Activated CD8-positive, alpha-beta memory T cell treated with anti-CD3 and anti-CD28 coated beads, Interleukin-2, amount 10 ng/mL, durations not matched to agents 7 days and 5 days (primary cell): ENCODE measurements at places on chromosomes 4 and X. TPM values are rescaled to one million over a fixed set of nuclear protein-coding genes. Genes with fewer than 3 reads are reported as not detected.

GRCh38 chr4:83572848-83573247 lies 36.9 kb downstream of the GPAT3 start:
- H3K4me3 ChIP-seq: no peak overlapping the region
- DNase-seq: no peak
- peaks cover 2% of the 10 kb centered on the region for H3K27me3 ChIP-seq
- no peak overlapping the region for H3K27ac ChIP-seq

DNA sequence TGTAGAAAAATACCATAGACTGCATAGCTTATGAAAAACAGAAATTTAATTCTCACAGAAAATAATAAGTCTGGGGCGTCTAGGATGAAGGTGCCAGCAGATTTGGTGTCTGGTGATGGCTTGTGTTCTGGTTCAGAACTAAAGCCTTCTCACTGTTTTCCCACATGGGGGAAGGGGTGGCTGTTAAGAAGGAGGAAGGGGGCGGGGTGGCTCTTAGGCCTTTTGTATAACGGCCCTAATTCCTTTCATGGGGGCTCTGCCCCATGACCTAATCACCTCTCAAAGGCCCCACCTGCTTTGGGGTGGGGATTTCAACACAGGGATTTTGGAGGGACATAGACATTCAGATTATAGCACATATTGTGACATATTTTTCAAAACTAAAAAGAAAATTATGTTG lies 173.2 kb upstream of the TECRL start:
- no peaks in the 10 kb centered on the region for H3K36me3 ChIP-seq
- H3K4me3 ChIP-seq: no peak overlapping the region
- no peaks in the 10 kb centered on the region for H3K4me1 ChIP-seq
- no peak overlapping the region for H3K27ac ChIP-seq
- H3K27me3 ChIP-seq: no peaks in the 10 kb centered on the region

DNA sequence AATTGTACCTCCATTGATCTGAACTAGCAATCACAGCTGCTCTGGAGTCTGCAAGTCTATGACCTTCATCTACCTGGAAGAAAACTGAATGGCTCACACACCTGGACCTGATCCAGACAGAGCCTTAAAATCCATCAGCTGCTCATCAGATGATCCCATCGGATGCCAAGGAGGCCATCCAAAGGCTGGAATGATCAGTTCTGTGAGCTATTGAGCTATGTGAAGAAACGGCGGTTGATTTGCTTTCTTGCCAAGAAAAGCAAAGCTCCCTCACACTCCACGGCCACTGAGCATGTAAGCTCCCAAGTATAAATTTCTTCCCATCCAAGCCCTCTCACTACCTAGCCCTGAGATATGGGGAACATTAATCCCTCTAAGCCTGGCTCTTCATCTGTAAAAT lies 63.1 kb downstream of the RELL1 start:
- peaks cover 34% of the 10 kb centered on the region for H3K36me3 ChIP-seq
- H3K27me3 ChIP-seq: no peaks in the 10 kb centered on the region
- no peak for DNase-seq
- no peaks in the 10 kb centered on the region for H3K4me1 ChIP-seq
- H3K27ac ChIP-seq: no peak overlapping the region
- no peak overlapping the region for H3K4me3 ChIP-seq

GRCh38 chrX:13220916-13221315 lies 98.9 kb downstream of the ATXN3L start:
- no peak overlapping the region for H3K4me3 ChIP-seq
- DNase-seq: no peak
- H3K36me3 ChIP-seq: no peaks in the 10 kb centered on the region
- H3K4me1 ChIP-seq: peaks cover 14% of the 10 kb centered on the region
- no peak overlapping the region for H3K27ac ChIP-seq
- peaks cover 6% of the 10 kb centered on the region for H3K27me3 ChIP-seq

GRCh38 chr4:74123065-74123728 lies 24.2 kb upstream of the CXCL2 start:
- no peak overlapping the region for H3K4me3 ChIP-seq
- H3K36me3 ChIP-seq: no peaks in the 10 kb centered on the region
- DNase-seq: no peak

DNA sequence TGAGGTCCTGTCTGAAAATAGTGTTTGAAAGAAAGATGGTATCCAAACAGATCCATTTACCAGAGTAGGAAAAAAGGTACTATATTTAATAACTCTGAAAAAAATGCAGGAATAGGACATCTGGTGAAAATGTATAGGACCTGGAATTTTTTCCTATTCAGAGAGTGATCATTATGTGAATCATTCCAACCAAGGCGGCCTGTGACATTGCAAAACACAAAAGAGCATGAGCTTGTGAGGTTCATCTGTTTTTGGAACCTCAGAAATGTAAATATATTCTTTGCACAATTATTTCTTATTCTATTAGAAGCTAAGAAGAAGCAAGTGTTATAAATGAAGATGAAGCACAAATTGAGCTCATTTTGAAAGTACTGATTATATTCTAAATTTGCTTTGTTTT lies 2.0 kb downstream of the C4orf51 start:
- peaks cover 17% of the 10 kb centered on the region for H3K27me3 ChIP-seq
- DNase-seq: no peak
- no peak overlapping the region for H3K27ac ChIP-seq
- H3K36me3 ChIP-seq: no peaks in the 10 kb centered on the region
- H3K4me3 ChIP-seq: no peak overlapping the region

DNA sequence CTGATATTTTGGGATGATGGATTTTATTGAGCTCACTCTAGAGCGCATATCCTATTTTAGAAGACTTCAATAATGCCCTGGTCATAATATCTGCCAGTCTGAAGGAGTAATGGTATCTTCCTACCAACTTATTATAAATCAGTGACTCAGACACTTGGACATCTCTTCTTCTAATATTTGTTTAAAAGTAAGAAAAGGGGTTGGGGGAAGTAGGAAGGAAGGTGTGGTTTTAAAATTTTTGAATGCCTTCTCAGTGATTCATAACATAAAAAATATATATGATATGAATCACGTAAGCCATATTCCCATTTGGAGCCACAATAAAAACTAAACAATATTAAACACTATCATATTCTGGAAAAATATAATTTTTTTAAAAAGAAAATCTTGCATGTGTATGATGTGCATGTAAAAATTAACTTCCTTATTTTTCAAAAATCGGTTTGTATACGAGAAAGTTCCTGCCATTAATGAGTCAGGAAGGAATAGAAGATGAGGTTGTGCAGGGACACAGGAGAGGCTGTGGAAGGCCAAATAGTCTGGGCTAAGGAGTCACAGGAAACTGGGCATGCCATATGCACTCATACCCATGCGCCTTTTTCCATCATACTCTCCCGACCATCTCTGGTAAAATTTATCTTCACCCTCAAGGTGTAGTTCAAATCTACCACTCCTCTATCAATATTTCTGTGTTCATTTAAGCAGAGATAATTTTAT lies 286.5 kb downstream of the EPHA5 start:
- H3K36me3 ChIP-seq: no peaks in the 10 kb centered on the region
- no peak for DNase-seq
- H3K27ac ChIP-seq: no peak overlapping the region
- H3K4me3 ChIP-seq: no peak overlapping the region

DNA sequence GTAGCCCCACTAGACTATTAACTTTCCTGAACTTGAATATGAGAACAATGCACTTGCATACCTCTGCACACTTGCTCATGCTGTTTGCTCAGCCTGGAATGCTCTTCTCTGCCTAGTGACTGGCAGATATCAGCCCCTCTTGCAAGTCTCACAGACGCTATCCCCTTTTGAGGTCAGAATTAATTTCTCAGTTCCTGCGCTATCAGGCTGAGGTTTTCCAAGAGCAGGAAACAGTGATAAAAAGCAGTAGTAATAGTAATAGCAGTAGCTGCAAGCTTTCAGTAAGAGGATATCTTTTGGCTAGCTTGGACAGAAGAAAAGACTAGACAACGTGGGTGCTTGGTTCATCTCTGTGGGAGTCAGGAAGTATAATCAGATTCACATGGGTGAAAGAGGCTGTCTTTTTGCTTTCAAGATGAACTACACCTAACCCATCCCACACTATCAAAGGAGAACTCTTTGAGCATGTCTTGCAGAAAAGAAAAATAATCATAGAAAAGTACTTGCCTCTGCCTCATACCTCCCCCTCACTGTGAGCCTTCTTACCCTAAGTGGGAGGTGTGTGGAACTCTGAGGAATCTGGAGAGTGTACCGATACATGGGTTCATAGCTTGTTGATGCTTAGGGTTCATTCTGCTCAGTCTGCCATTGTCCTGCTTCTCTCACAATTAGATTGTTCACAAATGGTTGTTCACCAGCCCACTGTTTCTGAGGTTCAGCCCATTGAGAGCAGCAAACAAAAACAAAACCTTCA lies 11.3 kb upstream of the DRP2 start:
- peaks cover 17% of the 10 kb centered on the region for H3K4me1 ChIP-seq
- no peak overlapping the region for H3K4me3 ChIP-seq
- peaks cover 2% of the 10 kb centered on the region for H3K27me3 ChIP-seq
- peak; percentile 39 for DNase-seq
- H3K36me3 ChIP-seq: no peaks in the 10 kb centered on the region
- peak overlapping the region; percentile 8 for H3K27ac ChIP-seq

DNA sequence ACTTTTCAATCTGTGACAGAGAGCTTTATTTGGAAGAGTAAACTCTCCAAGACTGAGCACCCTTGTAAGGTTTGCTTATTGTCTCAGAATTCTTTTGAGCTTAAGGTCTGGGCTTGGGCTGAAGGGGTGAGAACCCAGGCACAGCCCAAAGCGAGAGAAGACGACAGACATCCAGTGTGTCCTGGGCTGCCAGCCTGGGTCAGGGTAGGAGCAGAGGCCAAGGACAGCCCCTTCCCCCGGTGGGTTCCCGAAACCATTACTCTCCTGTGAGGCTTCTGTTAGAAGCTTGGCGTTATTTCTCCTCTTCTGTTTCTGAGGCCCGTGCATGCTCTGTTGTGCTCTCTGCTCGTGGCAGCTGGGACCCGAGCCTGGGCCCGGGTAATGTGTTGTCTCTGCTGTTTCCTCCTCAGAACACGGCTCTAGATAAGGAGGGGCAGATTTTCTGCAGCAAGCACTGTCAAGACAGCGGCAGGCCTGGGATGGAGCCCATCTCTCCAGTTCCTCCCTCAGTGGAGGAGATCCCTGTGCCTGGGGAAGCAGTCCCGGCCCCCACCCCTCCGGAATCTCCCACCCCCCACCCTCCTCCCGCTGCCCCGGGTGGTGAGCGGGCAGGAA lies 177.5 kb downstream of the DCLK2 start:
- no peaks in the 10 kb centered on the region for H3K36me3 ChIP-seq
- DNase-seq: no peak
- H3K4me3 ChIP-seq: no peak overlapping the region

DNA sequence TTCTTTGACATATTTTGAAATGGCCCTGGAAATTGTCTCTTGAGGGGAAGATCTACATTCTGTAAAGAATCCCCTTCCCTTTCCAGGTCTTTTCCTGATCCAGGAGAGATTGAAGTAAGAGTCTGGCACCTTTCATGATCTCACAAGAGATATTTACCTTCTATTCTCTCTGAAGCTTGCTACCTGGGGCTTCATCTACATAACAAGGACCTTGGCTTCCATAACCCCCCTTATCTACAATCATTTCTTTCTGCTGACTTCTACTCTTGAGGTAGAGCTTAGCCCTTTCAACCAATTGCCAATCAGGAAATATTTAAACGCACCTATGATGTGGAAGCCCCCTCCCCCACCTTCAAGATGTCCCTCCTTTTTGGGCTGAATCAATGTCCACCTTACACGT lies 383.7 kb upstream of the MAGEB18 start:
- no peaks in the 10 kb centered on the region for H3K36me3 ChIP-seq
- H3K27me3 ChIP-seq: no peaks in the 10 kb centered on the region
- no peak overlapping the region for H3K4me3 ChIP-seq
- H3K4me1 ChIP-seq: no peaks in the 10 kb centered on the region
- no peak for DNase-seq

DNA sequence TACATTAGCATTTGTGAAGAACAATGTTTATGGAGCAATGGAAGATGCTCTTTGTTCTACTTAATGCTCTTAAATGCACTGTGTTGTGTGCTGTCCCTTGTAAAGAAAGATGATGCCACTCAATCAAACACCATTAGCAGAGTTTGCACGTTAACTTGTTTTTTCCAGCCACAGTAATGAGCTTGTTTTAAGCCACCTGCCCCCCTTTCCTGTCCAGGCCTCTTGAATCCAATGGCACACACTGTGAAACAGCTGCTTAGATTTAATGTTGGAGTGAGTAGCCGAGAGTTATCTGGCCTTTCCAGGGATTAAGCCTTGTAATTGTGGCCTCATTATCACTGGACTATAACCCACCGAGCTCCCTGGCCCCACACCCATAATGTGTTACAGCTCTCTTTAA lies 86.0 kb downstream of the PAK3 start:
- no peaks in the 10 kb centered on the region for H3K4me1 ChIP-seq
- no peak overlapping the region for H3K27ac ChIP-seq
- no peak overlapping the region for H3K4me3 ChIP-seq
- DNase-seq: no peak
- H3K27me3 ChIP-seq: no peaks in the 10 kb centered on the region
- H3K36me3 ChIP-seq: no peaks in the 10 kb centered on the region

DNA sequence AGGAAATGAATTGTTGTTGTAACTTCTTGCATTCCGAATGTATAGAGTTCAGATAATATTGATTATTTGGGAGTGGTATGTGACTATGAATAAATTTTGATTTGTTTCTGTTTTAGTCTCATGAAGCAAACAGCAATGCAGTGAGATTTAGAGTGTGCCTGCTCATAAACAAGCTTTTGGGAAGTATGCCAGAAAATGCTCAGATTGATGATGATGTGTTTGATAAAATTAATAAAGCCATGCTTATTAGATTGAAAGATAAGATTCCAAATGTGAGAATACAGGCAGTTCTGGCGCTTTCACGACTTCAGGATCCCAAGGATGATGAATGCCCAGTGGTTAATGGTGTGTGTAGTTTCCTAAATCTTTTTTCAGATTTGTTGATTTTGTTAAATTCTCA lies 2.0 kb downstream of the NCAPG start:
- no peaks in the 10 kb centered on the region for H3K27me3 ChIP-seq
- peak overlapping the region; percentile 96 for H3K4me3 ChIP-seq
- peaks cover 46% of the 10 kb centered on the region for H3K4me1 ChIP-seq
- peaks cover 56% of the 10 kb centered on the region for H3K36me3 ChIP-seq
- DNase-seq: no peak
- peak overlapping the region; percentile 43 for H3K27ac ChIP-seq

- DNase-seq: no peak
- no peak overlapping the region for H3K27ac ChIP-seq
- no peaks in the 10 kb centered on the region for H3K36me3 ChIP-seq
- H3K4me1 ChIP-seq: no peaks in the 10 kb centered on the region
- H3K27me3 ChIP-seq: no peaks in the 10 kb centered on the region
- H3K4me3 ChIP-seq: no peak overlapping the region
Observed at GRCh38 chr4:149409555-149409962, 406.1 kb downstream of the IQCM start.

DNA sequence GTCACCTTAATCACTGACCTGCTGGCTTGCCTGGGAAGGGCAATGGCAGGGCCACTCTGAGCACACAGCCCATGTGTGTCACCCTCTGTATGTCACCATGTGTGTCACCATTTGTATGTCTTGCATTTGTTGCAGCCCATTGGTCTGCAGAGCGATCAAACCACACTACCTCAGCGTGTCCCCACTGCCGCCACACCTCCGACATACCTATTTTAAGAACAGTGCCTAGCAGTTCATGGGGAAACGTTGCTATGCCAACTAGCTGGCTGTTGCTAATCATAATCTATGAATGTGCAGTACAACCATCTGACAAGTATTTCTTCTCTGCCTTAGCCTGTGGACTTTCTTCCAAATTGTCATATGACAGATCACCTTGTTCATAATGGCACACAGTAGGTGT lies 8.0 kb upstream of the CRMP1 start:
- no peaks in the 10 kb centered on the region for H3K36me3 ChIP-seq
- DNase-seq: no peak
- H3K27me3 ChIP-seq: peaks cover 32% of the 10 kb centered on the region
- H3K4me3 ChIP-seq: no peak overlapping the region

The CXCR3 gene
- 97.4 TPM for total RNA-seq

The S100G gene
- total RNA-seq: not detected

The CSN1S1 gene
- total RNA-seq: not detected

The LRIT3 gene
- 0.23 TPM for total RNA-seq

The SPANXA1 gene
- not detected for total RNA-seq
